Activated T-cell treated with anti-CD3 and anti-CD28 coated beads, Interleukin-2, amount 50 U/mL, for 4 hours (primary cell): ENCODE measurements at places on chromosomes 16 and 17.

- DNase-seq = no peak
These were observed 62.3 kb downstream of the SSH2 start for GRCh38 chr17:29867643-29868181.

DNA sequence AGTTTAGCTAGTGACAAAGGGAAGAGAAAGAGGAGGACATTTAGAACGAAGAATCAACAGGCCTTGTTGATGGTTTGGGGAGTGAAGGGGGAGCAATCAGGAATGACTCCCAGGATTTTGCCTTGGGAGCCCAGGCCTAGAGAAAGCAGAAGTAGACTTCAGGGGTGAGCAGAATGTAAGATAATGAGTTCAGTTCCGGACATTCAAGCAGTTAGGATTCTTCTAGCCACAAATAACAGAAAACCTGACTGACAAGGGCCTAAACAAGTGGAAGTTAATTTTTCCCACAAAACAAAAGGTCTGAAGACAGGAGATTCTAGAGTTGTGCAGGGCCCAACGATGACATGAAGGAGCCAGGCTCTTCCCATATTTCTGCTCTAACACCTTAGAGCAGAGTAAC lies 45.9 kb downstream of the SKAP1 start:
- no peak for DNase-seq

DNA sequence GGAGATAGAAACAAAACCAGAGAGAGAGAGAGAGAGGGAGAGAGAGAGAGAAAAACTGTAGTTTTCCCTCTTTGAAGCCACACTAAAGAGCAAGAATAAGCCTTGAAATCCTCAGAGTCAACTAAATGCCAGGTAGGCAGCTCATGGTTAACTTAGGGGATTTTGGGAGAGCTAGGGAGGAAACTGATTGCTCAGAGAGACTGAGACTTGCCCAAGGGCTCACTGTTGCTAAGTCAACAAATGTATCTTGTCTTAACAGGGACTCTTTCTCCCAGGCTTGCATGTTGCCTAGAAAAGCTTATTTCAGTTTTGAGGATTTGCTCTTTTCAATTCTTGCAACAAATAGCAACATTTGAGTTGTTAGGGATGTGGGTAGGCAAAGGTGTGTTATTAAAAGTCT lies 4.5 kb upstream of the SLC5A11 start:
- DNase-seq = no peak

DNA sequence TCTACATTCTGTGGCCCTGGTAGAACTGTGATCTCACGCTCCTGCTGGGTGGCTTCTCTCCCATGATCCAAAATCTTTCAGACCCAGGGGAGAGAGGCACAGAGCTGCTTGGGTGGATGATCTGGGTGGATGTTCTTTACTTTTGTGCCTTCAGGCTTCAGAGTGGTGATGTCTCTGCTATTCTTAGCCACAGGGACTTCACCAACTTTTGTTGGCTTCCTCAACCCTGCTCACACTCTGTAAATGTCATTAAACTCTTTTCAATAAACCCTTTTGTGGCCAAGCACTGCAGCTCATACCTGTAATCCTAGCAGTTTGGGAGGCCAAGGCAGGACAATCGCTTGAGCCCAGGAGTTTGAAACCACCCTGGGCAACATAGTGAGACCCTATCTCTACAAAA lies 7.6 kb downstream of the CLEC10A start:
- no peak for DNase-seq

DNA sequence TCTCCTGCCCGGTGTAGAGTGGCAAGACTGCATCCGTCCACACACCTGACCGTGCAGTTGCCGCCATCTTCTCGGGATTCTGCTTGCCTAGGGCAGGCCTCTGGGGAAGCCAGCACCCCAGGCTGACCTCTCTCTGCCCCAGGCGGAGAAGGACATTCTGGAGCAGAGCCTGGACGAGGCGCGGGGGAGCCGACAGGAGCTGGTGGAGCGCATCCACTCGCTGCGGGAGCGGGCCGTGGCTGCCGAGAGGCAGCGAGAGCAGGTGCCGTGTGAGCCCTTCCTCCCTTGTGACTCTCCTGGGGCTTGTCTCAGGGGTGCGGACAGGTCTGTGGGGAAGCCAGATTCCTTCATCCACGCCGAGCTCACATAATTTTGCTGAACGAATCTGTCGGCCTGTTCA lies 19.8 kb downstream of the CARD14 start:
- DNase-seq = no peak

GRCh38 chr16:68487669-68488068 lies 39.4 kb upstream of the SMPD3 start:
- DNase-seq = no peak

DNA sequence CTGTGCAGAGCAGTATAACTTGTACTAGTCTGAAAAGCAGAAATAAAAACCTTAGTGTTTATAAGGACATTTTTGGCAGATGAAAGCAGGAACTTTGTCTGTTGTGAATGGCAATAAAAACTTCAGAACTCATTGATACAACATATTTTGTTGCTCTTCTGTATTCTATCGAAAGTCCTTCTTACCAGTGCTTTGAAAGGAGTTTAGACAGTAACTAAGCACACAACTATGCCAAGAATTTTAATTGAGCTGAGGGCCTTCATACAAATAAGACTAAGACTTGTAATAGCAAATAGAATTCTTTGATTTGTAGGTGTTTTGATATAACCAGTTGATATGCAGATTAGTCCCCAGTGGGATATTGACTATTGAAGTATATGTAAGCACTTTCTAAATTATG lies 308.4 kb downstream of the ZFHX3 start:
- no peak for DNase-seq

GRCh38 chr16:29988346-29989075 lies 6.9 kb downstream of the HIRIP3 start:
- DNase-seq = no peak

DNA sequence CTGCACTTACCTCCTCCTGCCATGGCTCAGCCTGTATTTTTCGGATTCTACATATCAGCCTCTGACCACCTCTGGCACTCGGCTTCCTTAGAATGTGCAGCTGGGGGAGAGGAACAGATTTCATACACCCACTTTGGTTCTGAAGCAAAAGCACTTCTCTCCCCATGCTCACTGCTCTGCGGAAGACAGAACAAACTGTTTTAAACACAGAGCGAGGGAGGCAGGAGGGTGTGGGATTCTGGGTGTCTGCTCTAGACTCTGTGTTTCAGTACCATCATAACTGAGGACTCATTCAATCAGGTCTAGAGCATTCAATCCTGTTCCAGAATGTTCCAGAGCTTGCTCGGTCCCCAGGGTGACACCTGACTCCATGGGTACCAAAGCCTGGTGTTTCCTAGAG lies 239.1 kb downstream of the GRIN2A start:
- no peak for DNase-seq
